ENCODE measurements at places on chromosomes 13 and 19.
A peak's percentile ranks its signal among the peaks of the same experiment; 100 is the strongest.

GRCh38 chr13:52827839-52828238 is 20.6 kb downstream of the PCDH8 start:
- DNase-seq, result no peak

DNA sequence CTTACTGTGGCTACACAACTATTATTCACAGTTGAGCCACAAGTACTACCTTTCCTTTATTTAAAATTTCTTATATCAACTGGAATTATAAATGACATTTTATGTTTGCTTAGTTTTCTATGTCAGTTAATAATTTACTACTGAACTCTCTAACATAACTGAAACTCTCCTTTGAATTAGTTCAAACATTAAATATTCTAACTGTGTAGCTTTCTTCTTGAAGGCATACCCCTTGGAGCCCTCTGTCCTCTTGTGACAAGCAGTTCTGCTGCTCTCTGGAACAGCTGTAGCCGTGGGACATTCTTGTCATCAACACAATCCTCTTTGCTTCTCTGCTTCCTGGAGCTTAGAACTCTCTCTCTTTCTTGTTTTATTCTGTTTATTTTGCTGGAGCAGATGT is 244.8 kb downstream of the NHLRC3 start:
- DNase-seq, result no peak

GRCh38 chr13:98440390-98441055 is 136.4 kb downstream of the STK24 start:
- DNase-seq, result no peak

GRCh38 chr19:10550336-10550735 is 6.6 kb downstream of the ATG4D start:
- DNase-seq, result no peak

- peak; percentile 99 for DNase-seq
Measured at GRCh38 chr19:14117668-14118164, at the start of gene PRKACA. Gene PRKACA, minus strand, starts transcription at chr19:14117762. Its CDS starts 215 bp downstream, at chr19:14117547.

GRCh38 chr13:95698047-95698749 is 21.3 kb downstream of the DNAJC3 start:
- DNase-seq, result no peak

DNA sequence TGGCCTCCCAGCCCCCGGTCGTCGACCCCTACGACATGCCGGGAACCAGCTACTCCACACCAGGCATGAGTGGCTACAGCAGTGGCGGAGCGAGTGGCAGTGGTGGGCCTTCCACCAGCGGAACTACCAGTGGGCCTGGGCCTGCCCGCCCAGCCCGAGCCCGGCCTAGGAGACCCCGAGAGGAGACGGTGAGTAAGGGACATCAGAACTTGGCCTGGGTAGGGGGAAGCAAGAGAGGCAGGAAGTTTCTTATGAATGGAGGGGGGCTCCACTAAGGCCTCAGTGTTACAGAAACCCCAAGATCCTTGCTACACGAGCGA is 2.9 kb downstream of the FOSB start:
- no peak for DNase-seq

GRCh38 chr19:1354970-1355567 is 28.6 kb upstream of the NDUFS7 start:
- DNase-seq, result no peak

DNA sequence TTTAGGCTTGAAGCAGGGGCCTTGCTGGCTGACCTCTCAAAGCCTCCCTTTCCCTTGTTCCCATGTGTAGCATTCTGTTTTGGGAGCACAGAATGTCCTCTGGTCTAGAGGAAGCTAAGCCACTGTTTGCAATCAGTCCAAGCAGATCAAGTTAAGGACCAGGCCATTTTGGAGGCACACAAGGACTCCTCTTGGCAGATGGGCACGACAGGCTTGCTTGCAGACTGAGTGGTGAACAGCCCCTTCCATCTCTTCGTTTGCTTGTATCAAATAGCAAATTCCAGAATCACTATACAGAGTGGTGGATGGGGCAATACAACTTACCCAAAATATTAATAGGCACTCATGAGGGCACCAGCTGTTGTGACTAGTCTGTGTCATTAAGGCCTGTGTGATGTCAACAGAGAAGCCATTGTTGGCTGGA is 215.5 kb upstream of the SERP2 start:
- DNase-seq, result no peak

GRCh38 chr19:8088752-8089663 is 36.4 kb downstream of the CCL25 start:
- no peak for DNase-seq

DNA sequence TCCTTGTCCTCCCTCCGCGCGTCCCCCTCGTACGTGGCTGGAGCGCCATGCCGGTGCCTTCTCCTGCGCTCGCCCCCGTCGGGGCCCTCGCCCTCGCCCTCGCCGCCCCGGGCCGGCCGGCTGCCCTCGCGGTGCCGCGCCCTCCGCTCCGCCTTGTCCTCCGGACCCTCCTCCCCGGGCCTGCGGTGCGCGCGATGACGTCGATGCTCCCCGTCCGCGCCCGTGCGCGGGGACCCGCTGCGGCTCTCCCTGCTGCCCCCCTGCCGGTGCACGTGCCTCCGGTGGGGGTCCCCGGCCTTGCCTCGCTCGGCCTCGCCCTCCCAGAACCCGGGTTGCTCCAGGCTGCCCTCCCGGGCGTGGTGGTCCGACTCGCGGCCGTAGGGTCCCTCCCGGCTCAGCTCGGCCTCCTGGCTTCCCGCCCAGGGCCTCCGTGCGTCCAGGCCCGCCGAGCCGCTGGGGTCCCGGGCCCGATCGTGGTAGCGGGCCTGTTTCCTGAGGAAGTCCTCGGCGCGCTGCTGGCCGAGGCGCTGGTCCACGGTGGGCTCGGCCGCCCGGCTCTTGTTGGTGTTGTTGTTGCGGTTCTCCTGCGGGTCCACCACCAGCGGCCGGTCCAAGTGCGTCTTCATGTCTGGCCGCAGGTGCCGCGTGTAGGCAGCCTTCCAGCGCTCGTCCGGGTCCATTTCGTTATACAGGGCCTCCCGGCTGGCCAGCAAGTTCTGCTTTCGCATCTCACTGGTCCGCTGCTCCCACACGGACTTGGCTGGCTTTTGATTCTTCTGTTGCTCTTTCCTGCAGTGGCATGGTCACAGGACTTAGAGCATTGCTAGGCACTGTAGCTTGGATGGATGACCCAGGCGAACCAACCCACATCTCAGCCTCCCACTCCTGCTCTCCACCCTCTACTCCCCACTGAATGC is 148.6 kb downstream of the IER2 start:
- DNase-seq, result no peak

DNA sequence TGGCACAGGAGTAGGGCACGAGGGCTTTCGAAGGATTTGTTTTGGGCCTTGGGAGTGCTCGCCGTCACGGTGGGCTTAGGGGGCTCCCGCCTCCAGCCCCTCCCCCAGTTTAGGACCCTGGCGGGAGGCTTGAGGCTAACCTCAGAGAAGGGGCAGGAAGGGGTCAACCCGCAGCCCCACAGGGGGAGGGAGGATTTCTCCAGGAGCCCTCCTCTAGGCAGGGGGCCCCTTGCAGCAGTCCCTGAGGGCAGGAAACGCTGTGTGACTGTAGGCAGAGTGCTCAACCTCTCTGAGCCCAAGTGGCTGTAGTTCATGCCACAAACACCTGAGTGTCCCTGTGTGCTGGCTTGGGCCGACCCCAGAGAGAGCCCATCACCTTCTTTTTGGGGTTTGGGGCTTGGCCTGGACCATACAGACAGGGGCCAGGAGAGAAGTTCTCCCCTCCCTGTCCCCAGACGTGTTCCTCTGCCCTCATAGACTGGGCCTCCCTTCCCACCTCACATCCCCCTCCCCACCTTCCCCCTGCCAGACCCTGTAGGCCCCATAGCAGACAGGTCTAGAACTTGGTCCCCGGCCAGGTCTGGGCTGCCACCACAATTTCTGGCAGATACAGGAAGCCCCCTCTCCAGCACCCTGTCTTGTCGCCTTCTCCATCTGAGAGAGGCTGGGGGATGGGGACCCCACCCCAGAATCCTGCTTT is 8.1 kb downstream of the ISYNA1 start:
- DNase-seq, result peak; percentile 33

GRCh38 chr19:31648347-31648746 is 299.1 kb upstream of the TSHZ3 start:
- no peak for DNase-seq

DNA sequence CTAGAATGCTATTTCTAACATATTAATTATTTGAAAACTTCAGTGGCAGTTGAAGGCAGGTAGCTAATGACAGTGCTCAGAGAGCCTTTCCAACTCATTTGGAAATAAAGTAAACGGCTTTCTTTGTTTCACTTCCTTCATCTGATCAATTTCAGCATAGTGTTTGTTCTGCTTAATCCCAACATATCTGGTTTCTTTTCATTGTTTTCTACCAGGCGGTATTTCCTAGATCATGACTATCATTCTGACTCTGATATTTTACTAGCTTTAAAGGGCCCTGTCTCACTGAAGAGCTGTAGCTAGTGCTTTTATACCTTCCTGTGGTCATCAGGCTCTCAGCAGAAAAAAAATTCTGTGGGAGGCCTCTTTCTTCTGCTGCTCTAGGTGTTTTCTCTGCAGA is 178.6 kb downstream of the RBM26 start:
- DNase-seq, result no peak

- no peak for DNase-seq
Measured at GRCh38 chr13:103406967-103407366, 340.8 kb upstream of the SLC10A2 start.

DNA sequence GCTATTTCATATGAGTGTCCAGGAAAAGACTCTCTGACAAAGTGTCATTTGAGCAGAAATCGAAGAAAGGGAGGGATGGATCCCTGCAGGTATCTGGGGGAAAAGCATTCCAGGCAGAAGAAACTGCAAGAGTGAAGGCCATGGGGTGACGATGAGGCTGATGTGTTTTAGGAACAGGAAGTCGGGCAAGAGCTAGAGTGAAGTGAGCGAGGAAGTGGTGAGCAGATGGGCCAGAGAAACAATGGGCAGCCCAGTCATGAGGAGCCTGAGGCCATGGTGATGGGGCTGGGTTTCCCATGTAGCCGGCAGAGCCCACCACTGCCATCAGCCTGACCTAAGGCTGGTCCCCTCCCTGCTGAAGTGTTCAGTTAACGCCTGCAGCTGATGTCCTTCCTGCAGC is 150.2 kb downstream of the TNFSF13B start:
- DNase-seq, result no peak

- DNase-seq, result peak; percentile 71
Measured at GRCh38 chr19:40974633-40975037, 16.4 kb upstream of the CYP2B6 start.

GRCh38 chr13:24648983-24649687 is 31.1 kb upstream of the ATP12A start:
- no peak for DNase-seq

- DNase-seq, result no peak
Measured at GRCh38 chr13:111620586-111620985, 300.1 kb downstream of the TEX29 start.

DNA sequence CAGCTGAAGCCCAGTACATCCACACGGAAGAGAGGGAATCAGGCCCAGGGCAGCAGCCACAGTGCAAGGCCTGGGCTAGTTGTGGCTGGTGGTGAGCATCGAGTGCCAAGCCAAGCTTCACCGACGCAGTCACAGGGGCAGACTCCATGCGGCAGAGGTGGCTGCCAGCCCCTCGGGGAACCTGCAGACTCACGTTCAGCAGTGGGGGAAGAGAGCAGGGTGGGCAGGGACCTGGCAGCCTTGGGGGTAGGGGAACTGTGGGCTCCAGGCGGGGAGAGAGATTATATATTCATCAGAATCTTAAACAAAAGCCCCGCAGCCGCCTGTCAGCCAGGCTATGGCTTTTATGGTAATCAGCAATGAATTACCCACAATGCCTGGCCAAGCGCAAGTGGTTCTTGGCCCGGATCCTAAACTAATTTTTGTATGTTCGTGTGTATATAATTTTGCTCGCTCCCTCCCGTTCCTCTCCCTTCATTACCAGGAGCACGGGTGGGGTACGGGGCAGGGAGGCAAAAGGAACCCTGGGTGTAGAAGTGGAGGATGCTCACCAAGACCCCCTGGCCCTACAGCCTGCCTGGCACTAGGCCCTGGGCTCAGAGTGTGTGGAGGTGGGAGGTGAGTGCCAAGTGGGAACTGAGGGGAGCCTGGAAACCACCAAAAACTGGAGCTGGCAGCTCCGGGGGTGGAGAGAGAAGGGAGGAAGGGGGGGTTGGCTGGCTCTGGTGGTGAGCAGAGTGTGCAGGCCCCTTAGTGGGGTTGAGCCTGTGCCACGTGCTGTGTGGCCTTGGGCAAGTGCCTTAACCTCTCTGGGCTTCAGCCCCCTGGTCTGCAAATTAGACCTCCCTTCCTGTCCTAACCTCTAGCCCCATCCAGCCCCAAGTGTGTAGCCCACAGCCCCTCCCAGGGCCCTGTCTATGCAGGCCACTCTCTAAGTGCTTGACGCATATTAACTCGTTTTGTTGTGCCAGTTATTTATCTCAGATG is 31.9 kb downstream of the PTPRS start:
- no peak for DNase-seq

GRCh38 chr13:108313382-108313781 is 43.9 kb downstream of the TNFSF13B start:
- DNase-seq, result no peak

- DNase-seq, result no peak
Measured at GRCh38 chr13:101384929-101385328, 31.4 kb downstream of the NALCN start.

GRCh38 chr13:30816736-30817135 is 81.4 kb downstream of the ALOX5AP start:
- no peak for DNase-seq

- no peak for DNase-seq
Measured at GRCh38 chr13:104678161-104678560, 1611.9 kb upstream of the SLC10A2 start.

- DNase-seq, result no peak
Measured at GRCh38 chr19:35645680-35646511, 2.2 kb upstream of the COX6B1 start.

DNA sequence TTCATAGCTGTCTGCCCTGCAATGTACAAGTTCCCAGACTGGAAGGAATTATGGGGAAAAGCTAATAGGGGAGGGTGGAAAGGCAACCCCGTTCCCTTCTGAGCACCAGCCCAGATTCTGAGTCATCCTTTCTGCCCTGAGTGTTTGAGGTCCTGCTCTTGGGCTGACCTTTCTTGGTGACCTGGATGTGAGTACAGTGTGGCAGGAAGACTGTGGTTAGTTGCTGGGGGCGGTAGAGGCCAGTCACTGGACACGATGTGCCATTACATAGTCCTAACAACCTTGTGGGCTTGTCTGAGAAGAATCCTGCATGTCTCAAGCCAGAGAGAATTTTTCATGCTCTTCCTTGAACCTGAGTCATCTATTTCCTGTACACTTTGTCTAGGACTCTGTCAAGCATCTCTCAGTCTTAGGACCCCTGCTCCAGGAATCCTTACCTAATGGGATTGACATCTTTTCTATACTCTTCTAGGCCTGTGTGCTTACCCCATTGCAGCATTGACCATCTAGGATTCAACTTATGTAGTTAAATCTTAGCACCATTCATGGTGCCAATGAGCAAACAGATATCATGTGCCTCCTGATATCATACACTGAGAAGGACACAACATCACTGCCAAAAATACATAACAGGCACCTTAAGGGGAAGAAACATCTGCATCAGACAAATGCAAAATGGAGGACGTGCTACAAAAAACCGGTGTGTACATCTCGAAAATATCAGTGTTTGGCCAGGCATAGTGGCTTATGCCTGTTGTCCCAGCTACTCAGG is 8.1 kb upstream of the ANGPTL4 start:
- DNase-seq, result no peak

- DNase-seq, result no peak
Measured at GRCh38 chr13:36528105-36528504, 95.8 kb downstream of the CCNA1 start.
